ENCODE measurements at places on chromosomes 13 and 19.

GRCh38 chr19:18304208-18304457 lies 18.7 kb downstream of the LSM4 start:
- H3K4me3 ChIP-seq = peak overlapping the region; percentile 50
- H3K4me1 ChIP-seq = peaks cover 81% of the 10 kb centered on the region
- peaks cover 10% of the 10 kb centered on the region for H3K36me3 ChIP-seq
- peak overlapping the region; percentile 97 for H3K27ac ChIP-seq
- no peaks in the 10 kb centered on the region for H3K27me3 ChIP-seq

DNA sequence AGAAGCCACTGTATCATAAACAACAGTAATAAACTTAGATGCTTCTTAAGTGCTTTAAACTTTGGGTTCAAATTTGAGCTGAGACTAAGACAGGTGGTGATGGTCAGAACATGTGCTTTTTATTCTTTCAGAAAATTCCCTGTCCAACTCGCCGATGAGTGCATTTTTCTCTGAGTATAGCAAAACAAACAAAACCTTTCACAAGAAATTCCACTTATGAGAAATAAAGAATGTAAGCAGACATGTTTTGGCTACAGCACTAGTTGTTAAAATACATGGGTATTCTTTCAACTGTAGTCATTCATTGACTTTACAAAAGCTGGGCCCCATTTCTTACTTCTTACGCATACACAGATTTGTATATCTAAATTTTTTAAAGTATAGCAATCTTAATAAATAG lies 125.6 kb downstream of the SPRY2 start:
- no peaks in the 10 kb centered on the region for H3K36me3 ChIP-seq
- no peak overlapping the region for H3K4me3 ChIP-seq
- no peak overlapping the region for H3K27ac ChIP-seq
- no peak for DNase-seq
- H3K4me1 ChIP-seq = no peaks in the 10 kb centered on the region
- H3K27me3 ChIP-seq = no peaks in the 10 kb centered on the region

GRCh38 chr19:55080968-55081769 lies 5.5 kb downstream of the EPS8L1 start:
- peak overlapping the region; percentile 49 for H3K4me3 ChIP-seq
- no peaks in the 10 kb centered on the region for H3K36me3 ChIP-seq
- no peak for DNase-seq
- peaks cover 40% of the 10 kb centered on the region for H3K4me1 ChIP-seq
- H3K27ac ChIP-seq = no peak overlapping the region

DNA sequence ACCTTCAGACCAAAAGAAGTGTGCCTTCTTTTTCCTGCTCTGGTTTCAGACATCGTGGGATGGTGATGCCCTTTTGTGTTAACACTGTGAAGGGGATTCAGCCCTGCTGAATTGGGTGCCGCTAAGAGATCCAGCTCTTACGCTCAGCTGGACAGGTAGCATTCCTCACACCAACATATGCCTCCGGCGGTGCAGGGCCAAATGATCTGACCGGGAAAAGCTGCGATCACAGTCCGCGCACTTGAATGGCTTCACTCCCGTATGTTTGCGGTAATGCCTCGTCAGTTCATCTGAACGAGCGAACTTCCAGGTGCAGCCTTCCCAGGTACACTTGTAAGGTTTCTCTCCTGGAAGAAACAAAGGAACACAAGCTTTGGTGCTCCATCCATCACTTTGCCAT lies 438.9 kb downstream of the KLF12 start:
- H3K36me3 ChIP-seq = peaks cover 12% of the 10 kb centered on the region
- H3K27ac ChIP-seq = no peak overlapping the region
- DNase-seq = no peak
- no peaks in the 10 kb centered on the region for H3K27me3 ChIP-seq
